ENCODE measurements at places on chromosomes 7 and 10.
A peak's percentile ranks its signal among the peaks of the same experiment; 100 is the strongest.

DNA sequence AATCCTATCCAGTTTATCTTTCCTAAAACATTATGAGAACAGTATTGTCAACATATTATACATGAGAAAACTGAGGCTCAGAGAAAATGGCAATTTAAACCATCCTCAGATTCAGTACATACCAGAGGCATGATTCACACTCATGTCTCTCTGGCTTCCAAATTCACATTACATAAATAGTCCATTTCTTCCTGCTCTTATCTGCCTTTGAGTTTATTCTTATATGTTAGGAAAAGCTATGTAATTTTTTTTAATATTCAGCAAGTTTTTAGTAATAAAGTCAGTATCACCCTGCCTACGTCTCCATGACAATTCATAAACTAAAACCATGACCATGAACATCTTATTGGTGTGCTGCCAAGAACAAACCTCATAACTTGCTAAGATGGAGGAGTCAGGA is 1260.2 kb upstream of the SORCS1 start:
- DNase-seq: no peak

- no peak for DNase-seq
Measured at GRCh38 chr10:31490858-31491504, 172.0 kb downstream of the ZEB1 start.

DNA sequence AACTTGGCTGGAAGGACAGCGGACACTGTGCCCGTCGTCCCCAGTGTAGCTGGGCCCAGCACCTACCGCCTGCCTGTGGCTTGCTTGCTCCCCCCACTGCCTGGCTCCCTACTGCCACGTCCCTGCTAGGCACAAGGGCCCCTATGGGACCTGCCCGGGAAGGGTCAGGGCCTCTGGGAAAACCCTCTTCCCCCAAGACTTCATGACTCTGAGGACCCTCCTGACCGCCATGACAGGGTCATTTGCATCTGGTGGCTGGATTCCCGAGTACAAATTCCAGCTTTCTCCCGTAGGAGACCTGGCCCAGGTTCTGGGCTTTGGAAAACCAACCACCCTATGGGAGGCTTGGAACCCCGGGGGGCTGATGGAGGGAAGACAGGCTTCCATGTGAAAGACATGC is 1.4 kb upstream of the MMD2 start:
- no peak for DNase-seq

DNA sequence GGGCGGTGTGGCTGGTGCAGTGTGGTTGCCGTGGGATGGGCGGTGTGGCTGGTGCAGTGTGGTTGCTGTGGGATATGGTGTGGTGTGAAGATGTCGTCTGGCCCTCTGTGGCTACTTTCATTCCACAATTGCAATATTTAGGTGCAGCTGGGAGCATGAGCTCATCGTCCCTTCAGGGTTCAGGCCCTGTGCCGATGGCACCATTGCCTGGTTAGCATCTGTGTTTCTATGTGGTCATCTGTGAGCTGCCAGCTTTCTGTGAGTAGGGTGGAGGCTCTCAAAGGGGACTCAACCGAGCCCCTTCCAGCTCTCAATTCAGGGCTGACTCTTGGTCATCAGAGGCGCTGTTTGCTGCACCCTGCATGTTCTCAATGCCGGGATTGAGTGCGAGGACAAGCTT is 3.6 kb downstream of the ADGRA1 start:
- DNase-seq: no peak

GRCh38 chr7:138186951-138187351 is 110.7 kb downstream of the AKR1D1 start:
- no peak for DNase-seq

- no peak for DNase-seq
Measured at GRCh38 chr10:67433276-67433675, 262.7 kb downstream of the CTNNA3 start.

DNA sequence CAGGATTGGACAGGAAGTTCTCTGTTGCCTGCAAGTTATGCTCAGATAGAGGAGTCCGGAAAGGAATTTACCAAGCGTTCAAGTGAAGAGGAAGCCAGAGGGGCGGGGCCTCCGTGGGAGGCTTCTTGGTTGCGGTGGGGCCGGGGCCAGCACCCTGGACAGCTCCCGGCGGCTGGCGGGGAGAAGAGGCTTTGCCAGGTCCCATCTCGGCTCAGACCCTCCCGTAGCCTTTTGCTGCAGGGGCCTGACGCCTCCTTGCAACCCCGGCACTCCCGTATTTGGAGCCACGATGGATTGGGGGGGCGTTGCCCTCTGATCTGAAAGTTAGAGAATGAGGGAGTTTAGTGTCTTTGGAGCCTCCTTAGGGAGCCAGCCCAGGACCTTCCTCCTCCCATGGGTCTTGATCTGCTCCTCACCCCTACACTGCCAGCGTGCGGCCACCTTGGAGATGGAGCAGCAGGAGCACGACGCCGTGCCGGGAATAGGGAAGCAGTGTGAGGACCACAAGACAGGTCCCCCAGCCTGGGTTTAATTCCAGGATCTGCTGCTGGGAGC is 3.1 kb upstream of the SLC18A3 start:
- peak; percentile 12 for DNase-seq

DNA sequence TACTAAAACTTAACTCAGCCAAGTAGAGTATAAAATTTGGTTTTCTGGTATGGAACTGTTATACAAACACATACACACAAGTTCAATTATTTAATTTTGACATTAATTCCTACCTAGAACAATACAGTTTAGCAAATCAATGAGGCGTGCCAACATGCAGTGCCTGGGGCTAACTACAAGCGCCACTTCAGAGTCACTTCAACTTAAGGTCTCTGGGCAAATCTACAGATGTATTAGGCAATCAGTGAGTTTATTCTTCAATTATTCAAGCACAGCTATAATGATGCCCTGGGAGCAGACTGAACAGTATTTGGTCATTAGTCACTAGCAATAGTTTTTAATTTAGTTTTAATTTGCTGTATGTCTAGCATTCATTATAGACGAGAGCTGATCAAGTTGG is 51.6 kb downstream of the HIBADH start:
- DNase-seq: no peak
